Central memory CD4-positive, alpha-beta T cell (primary cell): ENCODE measurements at places on chromosomes 5 and 9.

DNA sequence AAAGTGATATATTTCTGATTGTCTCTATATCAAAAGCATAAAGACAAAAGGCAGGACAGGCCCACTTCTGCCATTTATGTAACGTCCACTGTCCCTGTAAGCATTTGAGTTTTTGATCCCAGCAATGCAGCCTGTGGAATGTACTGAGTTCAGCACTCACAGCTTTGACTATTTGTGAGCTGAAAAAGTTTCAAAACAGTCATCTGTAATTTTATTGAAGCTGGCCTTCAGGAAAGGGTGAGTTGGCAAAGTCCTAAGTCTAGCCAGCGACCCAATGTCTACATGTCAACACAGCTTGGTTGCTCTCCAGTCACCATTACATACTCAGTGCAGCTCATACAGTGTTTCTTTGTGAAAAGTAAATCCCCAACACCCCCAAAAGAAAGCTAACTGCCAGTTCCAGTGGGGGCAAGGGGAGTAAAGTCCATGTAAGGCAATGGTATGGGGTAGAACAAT, 9.7 kb downstream of the LIFR start:
- no peak for DNase-seq

GRCh38 chr9:96163712-96164111, 138.3 kb downstream of the HSD17B3 start:
- no peak for DNase-seq

GRCh38 chr9:119938871-119939270, 569.6 kb upstream of the BRINP1 start:
- no peak for DNase-seq

DNA sequence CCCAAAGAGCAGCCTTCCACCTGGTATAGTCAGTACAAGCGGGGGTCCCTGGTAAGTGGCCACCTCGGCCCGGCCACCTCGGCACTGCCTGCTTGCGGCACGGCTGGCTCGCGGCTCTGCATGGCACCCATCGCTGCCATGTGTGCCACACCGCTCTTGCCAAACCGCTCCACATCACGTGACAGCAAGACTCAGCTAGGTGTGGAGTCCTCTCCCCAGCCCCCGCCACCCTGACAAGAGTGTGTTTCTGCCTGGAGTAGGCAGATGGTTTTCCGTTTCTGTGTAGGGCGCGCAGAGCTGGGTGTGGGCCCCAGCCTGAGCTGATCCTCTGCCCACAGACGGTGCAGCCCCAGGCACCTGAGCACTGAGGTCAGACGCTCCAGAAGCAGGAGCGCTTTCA, 50.5 kb upstream of the FCN2 start:
- DNase-seq, result no peak

GRCh38 chr9:22158271-22158670, 149.2 kb upstream of the CDKN2B start:
- DNase-seq, result no peak

- DNase-seq, result no peak
These were observed 1.6 kb upstream of the GALT start for GRCh38 chr9:34644766-34645314.
